Activated CD8-positive, alpha-beta T cell treated with anti-CD3 and anti-CD28 coated beads for 36 hours (primary cell): ENCODE measurements at places on chromosomes 6 and 20.

GRCh38 chr6:159655409-159655988 lies 37.5 kb downstream of the SOD2 start:
- DNase-seq, result no peak

GRCh38 chr6:168473197-168473596 lies 32.2 kb downstream of the SMOC2 start:
- no peak for DNase-seq

- DNase-seq, result no peak
Observed at GRCh38 chr20:8413691-8414090, 281.6 kb downstream of the PLCB1 start.

DNA sequence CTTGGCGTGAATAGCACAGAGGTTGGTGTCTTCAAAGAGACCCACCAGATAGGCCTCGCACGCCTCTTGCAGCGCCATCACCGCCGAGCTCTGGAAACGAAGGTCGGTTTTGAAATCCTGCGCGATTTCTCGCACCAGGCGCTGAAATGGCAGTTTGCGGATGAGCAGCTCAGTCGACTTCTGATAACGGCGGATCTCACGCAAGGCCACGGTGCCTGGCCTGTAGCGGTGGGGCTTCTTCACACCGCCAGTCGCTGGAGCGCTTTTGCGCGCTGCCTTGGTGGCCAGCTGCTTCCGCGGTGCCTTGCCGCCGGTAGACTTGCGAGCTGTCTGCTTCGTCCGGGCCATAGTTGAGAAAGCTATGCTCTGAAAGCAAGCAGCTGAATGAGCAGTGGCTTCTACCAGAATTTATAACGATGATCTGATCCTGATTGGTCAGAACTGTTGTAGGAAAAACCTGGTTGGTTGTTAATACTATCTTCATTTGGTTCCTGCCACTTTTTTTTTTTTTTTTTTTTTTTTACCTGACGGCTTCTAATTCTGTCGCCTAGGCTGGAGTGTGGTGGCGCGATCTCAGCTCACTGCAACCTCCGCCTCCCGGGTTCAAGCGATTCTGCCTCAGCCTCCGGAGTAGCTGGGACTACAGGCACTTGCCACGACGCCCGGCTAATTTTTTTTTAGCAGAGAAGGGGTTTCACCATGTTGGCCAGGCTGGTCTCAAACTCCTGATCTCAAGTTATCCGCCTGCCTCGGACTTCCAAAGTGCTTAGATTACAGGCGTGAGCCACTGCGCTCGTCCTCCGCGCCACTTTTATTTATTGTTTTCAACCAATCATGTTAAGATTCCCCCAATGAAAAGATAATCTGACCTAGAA lies 21.5 kb downstream of the OR2B2 start:
- peak; percentile 82 for DNase-seq

GRCh38 chr6:116152620-116153019 lies 26.7 kb upstream of the COL10A1 start:
- DNase-seq, result no peak
